Choroid plexus epithelial cell (primary cell): ENCODE measurements at places on chromosomes 6 and 20.

GRCh38 chr6:65557224-65557623, 149.8 kb downstream of the EYS start:
- DNase-seq, result no peak

- no peak for DNase-seq
Measured at GRCh38 chr6:123564361-123564760, 72.4 kb downstream of the TRDN start.

GRCh38 chr6:4759997-4760396, 16.2 kb upstream of the CDYL start:
- no peak for DNase-seq

DNA sequence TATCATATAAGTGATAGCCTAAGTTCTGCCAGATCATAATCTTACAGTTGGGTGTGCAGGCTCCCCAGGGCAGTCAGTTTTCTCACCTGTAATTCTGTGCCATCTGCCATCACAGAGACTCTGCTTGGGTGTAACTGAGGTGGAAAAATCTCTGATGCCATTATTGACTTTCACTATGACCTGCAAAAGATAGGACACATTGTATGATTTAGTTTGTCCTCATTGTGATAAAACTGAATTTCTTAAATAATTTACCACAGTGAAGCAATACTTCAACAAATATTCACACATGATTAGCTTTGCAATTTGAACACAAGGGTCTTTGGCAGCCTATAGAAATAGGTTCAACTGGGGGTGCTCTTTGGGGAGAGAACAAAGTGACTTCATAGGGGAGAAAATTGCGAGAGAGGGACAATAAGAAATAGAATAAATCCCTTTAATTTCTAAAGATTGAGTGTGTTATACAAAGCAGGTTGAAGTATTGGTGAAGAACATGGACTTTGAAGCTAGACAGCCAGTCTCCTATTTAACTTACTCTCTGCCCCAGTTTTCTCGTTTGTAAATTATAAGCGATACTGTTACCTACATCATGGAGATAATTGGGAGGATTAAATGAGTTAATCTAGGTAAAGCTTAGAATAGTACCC, 27.3 kb downstream of the FAM229B start:
- no peak for DNase-seq

GRCh38 chr6:127533736-127534135, 14.6 kb upstream of the MTCL3 start:
- DNase-seq, result no peak

DNA sequence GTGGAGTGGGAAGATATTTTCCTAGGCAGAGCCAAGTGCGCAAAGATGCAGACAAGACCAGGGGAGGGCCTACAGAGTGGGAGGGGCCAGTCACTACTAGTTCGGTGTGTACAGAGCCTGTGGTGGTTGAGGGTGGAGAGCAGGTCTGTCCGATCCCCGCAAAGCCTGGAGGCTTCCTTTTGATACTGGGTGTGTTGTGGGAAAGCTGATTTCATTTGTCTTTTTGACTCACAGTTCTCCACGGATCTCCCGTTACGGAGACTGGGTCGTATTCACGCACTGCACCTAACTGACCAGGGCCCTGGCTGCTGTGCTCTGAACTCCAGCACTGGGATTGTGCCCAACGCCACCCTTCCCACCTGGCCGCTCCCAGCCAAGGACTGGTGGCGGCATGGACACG, 1.4 kb upstream of the TIAM2 start:
- no peak for DNase-seq

DNA sequence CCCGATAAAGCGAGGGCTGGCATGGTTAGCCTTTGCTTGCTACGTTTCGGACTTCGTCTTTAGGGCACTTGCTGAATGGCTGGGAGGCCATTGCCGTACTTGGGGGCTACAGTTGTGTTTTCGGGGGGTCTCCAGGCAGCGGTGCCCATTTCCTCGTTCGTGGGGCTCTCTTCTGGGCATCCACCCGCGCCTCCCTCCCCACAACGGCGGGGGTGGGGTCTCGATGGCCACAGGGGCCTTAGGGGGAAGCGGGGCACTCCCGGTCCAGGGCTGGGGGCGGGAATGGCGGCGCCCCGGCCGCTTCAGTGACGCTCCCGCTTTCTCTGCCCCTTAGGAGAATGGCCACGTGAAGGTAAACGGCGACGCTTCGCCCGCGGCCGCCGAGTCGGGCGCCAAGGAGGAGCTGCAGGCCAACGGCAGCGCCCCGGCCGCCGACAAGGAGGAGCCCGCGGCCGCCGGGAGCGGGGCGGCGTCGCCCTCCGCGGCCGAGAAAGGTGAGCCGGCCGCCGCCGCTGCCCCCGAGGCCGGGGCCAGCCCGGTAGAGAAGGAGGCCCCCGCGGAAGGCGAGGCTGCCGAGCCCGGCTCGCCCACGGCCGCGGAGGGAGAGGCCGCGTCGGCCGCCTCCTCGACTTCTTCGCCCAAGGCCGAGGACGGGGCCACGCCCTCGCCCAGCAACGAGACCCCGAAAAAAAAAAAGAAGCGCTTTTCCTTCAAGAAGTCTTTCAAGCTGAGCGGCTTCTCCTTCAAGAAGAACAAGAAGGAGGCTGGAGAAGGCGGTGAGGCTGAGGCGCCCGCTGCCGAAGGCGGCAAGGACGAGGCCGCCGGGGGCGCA, 2.4 kb downstream of the MARCKS start:
- peak; percentile 60 for DNase-seq

GRCh38 chr6:98514073-98514720, 320.2 kb upstream of the POU3F2 start:
- DNase-seq, result no peak

DNA sequence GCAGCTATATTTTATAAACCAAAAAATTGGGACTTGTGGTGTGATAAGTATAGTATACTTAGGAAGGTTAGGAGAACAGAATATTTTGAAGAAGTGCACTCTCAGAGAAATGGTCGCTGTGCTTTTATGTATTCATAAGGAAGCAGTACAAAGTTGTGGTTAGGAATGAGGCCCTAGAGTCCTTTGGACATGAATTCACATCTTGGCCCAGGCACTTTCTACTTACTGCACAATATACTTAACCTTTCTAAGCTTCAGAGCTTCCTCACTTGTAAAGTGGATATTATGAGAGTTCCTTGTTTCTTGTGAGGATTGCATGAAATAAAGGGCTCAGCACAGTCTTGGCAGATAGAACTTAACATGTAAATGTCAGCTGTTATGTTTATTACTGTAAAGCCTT, 21.0 kb upstream of the SERINC3 start:
- no peak for DNase-seq

GRCh38 chr6:31513456-31514165, 15.2 kb upstream of the MCCD1 start:
- DNase-seq, result no peak

- DNase-seq, result peak; percentile 65
Measured at GRCh38 chr6:32932132-32932868, 8.5 kb downstream of the HLA-DMB start.

DNA sequence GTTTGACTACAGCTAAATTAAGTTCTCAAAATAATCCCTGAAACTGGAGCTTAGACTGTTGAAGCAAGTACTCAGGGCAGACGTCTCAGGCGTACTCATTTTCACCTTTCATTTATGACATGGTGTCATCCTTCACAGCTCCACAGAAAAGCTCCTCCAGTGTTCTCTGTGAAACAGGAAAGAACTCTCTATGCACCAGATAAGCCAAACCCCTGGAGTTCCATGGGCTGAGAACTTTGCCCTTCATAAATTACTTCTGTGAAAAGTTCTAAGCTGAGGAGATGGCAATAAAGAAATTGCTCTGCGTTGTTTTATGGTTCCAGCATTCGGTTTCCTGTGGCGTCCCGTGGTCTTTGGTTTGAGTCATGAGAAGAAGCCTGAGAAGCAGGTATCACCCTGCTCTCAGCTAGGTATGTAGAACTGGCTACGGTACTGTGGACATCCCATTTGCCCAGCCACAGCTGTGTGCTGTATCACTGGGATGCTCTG, 20.2 kb upstream of the RREB1 start:
- DNase-seq, result no peak

- DNase-seq, result peak; percentile 43
Measured at GRCh38 chr6:17042422-17043147, 59.3 kb upstream of the STMND1 start.

DNA sequence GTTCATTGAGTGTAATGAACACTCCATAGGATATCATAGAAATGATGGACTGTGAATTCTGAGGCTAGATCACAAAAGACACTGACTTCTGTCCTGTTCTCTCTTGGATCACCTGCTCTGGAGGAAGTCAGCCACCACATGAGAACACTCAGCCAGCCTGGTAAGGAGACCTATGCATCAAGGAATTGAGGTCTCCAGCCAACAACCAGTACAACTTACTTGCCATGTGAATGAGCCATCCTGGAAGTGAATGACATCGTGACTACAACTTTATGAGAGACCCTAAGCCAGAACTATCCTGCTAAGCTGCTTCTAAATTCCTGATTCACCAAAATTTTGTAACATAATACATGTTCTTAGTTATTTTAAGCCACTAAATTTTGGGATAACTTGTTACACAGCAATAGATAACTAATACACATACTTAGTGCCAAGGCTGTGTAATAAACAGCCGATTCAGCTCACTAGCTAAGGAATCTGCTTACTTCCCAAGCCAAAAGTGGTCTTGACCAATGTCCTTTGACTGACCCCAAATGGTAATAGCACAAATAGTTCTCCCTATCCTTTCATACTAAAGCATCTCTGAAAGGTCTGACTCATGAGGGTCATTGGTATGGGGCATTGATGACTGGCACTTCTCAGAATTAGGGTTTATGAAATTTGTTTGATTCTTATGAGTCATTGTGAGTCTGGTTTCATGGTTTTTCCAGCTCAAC, 6.9 kb upstream of the CTNNBL1 start:
- peak; percentile 15 for DNase-seq

- no peak for DNase-seq
Measured at GRCh38 chr20:49214571-49214970, 4.6 kb upstream of the DDX27 start.

- peak; percentile 13 for DNase-seq
Measured at GRCh38 chr6:45607798-45608197, 230.1 kb upstream of the SUPT3H start.

- no peak for DNase-seq
Measured at GRCh38 chr6:115601064-115601463, 459.6 kb downstream of the FRK start.

DNA sequence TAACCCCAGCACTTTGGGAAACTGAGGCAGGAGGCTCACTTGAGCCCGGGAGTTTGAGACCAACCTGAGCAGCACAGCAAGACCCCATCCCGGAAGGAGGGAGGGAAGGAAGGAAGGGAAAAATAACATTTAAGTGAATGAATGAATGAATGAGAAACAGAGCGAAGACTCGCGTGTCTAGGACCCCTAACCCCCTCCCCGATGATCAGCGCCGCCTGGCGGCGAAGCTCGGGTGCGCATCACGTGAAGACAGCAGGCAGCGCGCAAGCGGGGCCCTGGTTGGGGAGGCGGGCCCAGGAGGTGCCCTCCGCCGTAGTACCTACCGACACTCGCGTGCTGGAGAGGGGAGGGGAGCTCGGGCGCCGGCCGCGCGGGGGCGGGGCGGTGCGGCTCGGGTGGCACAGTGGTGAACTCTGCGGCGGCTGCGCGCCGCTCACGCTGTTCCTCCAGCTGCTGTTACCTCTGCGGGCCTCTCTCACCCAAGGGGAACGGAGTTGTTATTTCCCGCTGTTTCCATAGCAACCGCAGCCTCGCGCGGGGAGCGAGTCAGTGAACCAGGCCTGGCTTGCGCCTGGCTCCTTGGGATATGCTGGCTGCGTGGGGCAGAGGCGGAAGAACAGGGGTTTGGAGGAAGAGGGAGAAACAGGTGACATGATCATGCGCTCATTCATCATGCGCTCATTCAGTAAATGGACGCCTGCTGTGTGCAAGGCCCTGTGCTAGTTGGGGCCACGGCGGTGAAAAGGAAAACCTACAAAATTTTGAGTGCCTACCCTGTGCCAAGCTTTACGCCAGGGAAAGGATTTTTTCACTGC, 2.0 kb upstream of the DCDC2 start:
- DNase-seq, result peak; percentile 90

GRCh38 chr20:60232380-60232779, 274.2 kb downstream of the CDH26 start:
- no peak for DNase-seq

DNA sequence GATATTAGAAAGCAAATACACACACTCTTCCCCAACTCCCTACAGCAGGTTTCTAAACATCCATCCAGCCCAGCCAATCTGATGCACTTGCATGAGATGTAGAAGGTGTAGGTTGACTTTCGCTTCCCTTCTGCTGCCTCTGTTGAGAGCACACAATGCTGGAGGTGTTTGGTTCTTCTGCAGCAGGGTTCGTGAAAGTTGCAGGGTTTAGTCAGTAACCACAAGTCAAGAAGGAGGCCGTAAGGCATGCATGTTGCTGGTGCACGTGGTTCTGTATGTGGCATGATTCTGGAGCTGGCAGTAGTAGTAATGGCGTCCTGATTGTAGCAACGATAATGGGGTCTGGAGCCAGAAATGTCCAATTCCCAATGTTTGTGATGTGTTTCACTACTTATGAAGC, 53.0 kb downstream of the DEK start:
- no peak for DNase-seq

- DNase-seq, result peak; percentile 87
Measured at GRCh38 chr20:48722002-48722731, 105.6 kb downstream of the PREX1 start.

- DNase-seq, result no peak
Measured at GRCh38 chr20:4875578-4876067, 125.7 kb downstream of the SLC23A2 start.

- no peak for DNase-seq
Measured at GRCh38 chr6:104574135-104574750, 285.5 kb downstream of the HACE1 start.

DNA sequence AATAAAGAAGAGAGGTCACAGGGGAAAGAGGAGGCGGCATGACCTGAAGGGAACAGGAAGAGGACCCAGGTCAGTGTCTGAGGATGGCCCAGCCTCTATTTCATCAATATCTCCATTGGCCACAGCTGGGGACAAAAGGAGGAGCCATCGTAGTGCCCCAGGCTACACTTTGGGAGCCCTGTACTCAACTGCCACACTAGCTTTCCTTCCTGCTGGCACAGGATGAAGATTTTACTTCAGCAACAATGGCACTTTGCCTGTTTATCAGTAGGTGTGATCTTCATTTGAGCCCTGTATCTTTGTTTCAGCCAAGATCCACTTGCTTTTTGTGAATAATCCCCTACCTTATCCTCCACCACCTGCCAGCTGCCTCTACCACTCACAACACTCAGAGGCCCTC, 35.4 kb upstream of the RCAN2 start:
- no peak for DNase-seq

- no peak for DNase-seq
Measured at GRCh38 chr20:61659246-61659993, 406.3 kb downstream of the TAF4 start.

- DNase-seq, result no peak
Measured at GRCh38 chr6:134005800-134006199, 46.6 kb downstream of the SLC2A12 start.

- no peak for DNase-seq
Measured at GRCh38 chr6:111580826-111581505, 24.7 kb downstream of the TRAF3IP2 start.

- DNase-seq, result no peak
Measured at GRCh38 chr6:76789580-76789979, 673.7 kb downstream of the HTR1B start.

GRCh38 chr6:3258720-3259490, at the start of gene PSMG4:
Gene PSMG4 (plus strand): TSS chr6:3258947. CDS start chr6:3259023, 76 bp downstream.
- peak; percentile 91 for DNase-seq
